Stimulated activated CD4-positive, alpha-beta T cell treated with anti-CD3 and anti-CD28 coated beads, Interleukin-15, amount 100 ng/mL, for 24 hours (primary cell): ENCODE measurements at places on chromosomes 4 and X.

DNA sequence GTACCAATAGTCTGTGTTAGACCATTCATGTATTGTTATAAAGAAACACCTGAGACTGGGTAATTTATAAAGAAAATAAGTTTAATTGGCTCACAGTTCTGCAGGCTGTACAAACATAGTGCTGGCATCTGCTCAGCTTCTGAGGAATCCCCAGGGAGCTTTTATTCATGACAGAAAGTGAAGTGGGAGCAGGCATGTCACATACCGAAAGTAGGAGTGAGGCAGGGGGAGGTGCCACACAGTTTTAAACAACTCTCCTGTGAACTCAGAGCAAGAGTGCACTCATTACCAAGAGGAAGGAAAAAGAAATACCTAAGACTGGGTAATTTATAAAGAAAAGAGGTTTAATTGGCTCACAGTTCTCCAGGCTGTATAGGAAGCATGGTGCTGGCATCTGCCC is 591.2 kb downstream of the PPP4R3C start:
- DNase-seq: no peak

DNA sequence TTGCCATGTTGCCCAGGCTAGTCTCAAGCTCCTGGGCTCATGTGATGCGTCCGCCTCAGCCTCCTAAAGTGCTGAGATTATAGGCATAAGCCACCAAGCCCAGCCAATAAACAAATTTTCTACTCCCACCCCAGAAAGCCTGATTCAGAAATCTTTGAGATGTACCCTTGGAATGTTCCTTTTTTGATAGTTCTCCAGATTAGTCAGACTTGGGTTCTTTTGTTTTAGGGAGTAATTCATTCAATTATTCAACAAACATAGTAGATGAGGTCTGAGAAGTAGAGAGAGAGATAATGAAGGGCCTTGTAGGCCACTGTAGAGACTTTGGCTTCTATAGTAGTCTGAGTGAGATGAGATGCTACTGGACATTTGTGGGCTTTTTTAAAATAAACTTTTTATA is 27.8 kb downstream of the RP2 start:
- DNase-seq: no peak

- DNase-seq: no peak
Measured at GRCh38 chr4:118981171-118981838, 92.7 kb downstream of the SYNPO2 start.

DNA sequence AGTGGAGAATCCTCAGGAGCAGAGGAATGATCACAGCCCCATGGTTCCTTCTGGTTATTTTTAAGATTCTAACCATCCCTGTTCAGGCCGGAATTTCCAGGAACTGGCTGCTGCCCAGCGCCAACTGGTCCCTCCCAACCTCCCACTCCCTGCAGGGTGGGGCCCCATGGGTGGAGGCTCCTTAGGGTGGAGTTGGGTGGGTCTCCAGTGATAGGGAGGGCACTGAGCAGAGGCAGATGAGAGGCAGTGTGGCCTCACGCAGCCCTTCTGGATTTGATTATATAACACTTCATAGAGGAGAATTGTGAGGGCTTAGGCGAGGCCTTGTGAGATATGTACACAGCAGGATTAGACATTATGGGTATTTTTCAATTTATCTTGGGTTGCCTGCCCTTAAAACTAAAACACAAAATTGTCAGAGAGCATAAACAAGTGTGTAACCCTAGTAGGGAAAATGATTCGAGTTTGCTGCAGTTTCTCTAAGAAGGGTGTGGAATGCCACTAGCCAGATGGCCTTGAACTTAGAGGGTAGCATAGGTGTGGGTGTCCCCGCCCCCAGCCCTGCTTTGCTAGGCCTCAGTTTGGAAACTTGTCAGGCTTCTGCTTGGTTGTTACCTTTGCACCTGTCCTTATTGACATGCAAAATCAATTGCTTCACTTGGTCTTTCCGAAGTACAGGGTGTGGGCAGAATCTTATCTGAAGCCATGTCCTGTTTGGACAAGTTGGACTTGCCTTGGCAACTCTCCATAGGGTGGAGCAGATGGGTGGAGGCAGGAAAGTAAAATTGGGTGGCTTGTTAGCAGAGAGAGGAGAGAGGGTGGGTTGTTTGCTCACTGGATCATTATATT is 9.4 kb downstream of the KLF3 start:
- no peak for DNase-seq

- no peak for DNase-seq
Measured at GRCh38 chr4:129929052-129929451, 833.1 kb downstream of the C4orf33 start.

- DNase-seq: no peak
Measured at GRCh38 chr4:71375494-71375893, 36.7 kb downstream of the SLC4A4 start.

- no peak for DNase-seq
Measured at GRCh38 chr4:88673886-88674285, 23.7 kb downstream of the NAP1L5 start.

DNA sequence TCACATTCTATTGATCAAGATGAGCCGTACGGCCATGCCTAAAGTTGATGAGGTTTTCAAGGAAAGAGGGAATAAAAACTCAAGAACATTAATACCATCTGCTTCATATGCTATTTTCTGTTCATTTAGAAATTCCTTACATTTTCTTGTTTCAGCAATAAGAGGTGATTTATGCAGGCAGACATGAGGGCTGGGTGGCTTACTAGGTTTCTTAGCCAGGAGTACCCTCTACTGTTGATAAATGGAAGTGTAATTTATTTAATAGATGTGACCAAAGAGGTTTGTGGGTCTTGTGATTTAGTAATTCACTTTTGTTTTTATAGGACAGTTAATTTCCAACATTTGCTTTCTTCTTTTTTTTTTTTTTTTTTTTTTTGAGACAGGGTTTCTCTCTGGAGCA is 6.4 kb upstream of the SMIM9 start:
- DNase-seq: no peak

DNA sequence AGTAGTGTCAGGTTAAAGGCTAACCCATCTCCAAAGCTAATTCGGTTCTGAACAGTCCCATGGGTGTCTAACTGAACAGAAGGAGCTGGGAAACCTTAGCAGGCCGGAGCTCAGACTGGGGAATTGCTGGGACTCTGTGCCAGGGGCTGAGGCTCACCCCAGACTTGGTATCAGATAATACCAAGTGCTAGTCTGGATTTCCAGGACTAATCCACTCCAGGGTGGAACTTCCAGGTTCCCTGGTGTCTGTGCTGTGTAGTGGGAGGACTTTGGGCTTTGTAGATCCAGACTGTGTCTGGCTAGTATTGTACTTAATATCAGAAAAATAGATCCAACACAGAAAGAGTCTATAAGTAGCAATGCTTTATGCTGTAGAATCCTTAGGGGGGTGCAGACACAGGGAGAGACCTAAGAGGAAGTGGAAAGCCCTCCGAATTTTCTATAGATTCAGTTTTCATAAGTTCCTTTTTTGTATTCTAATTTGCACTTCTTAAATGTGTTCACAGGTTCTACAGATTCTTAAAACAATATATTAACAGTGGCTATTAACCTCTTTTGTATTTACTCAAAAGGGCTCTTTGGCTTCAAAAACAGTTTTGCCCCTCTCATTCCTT is 4.1 kb downstream of the ZNF827 start:
- no peak for DNase-seq

DNA sequence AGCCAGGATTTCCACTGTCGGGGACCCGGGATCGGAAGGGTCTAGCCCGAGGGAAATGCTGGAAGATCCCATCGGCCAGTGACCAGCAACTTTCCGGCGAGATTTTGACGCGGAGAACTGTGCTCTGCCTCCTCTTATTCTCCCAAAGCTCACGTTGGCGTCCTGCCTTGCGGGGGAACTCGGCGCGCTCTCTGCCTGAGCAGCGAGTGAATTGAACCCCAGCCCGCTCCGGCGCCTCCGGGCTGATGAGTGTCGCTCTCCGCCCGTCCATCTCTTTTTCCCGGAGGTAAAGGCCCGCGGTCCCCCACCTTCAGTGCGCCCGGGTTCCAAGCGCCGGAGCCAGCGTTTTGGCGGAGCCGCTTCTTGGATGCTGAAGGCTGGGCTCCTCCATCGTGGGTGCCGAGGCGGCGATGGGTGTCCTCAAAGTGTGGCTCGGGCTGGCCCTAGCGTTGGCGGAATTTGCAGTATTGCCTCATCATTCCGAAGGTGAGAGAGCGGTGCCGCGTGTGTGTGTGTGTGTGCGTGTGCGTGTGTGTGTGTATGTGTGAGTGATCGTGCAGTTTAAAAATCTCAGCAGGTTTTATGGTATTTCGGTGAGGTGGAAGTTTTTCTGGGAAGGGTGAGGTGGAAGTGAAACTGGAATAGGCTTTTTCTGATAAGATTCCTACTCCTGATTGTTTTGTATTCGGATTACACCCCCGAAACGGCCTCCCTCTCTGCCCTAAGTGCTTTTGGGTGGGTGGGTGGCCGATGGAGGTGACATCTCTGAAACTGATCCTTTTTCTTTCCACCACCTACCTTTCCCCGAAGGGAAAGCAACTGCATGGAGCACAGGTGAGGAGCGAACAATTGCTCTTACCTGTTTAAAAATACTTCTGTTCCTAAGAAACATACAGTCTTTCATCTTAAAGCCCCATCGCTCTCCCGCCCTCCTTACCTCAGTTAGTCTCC is 752 bp downstream of the FRAS1 start:
- peak; percentile 60 for DNase-seq

- DNase-seq: no peak
Measured at GRCh38 chr4:53075162-53075785, 213.2 kb downstream of the RASL11B start.

- peak; percentile 71 for DNase-seq
Measured at GRCh38 chr4:139176302-139177048, 543 bp downstream of the ELF2 start.

- no peak for DNase-seq
Measured at GRCh38 chr4:1409491-1410425, 3.5 kb upstream of the NKX1-1 start.

DNA sequence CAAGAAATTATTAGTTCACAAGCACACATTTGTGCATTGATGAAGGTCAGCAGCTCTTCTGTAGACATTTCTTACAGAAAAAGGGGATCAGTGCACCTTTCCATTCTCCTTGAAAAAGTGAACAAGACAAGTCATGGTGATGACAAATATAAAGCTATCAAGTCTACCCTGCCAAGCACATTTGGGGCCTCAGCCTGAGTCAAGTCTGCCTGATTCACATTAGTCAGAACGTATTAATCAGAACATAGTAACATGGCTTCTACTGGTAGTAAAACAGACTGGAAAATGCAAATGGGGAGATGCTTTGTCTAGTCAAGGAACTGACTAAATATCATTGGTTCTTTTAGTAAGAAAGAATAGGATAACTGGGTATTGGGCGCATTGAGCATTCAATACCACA is 2305.1 kb downstream of the PCDH7 start:
- DNase-seq: no peak

- DNase-seq: no peak
Measured at GRCh38 chrX:24465532-24465865, 413 bp downstream of the PDK3 start.

GRCh38 chr4:121156822-121157769 is 7.0 kb downstream of the TNIP3 start:
- DNase-seq: peak; percentile 49

GRCh38 chr4:89305712-89306437 is 1.7 kb downstream of the GPRIN3 start:
- DNase-seq: peak; percentile 33

DNA sequence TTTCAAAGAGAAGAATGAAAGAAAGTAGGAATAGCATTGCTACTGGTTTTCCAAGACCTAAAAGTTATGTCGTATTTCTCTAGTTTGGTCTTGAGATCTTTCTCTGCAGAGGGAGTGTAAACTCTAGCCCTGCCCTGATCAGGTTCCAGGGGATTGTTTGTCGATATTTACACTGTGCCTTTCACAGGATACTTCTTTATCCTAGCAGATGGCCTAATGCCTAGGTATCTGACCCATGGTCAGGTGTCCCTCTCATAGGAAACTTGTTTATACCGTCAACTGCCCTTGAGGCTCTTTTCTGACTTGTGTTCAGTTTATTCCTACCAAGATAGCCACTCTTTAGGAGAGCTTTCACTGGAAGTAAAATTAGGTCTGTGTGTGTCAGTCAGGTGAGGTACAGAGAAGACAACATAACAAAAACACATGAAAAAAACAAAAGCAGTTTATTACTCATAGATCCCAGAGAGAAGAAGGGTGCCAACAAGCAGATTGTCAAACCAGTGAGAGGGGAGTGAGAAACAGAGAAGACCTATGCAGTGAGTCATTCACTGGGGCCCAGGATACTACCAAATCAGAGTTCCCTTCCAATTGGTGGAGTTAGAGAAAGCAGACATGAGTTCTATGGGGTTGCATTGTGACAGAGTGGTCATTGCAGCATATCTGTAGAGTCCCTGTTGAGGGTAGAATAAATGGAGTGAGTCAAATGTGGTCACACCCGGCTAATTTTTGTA is 40.6 kb upstream of the THOC2 start:
- DNase-seq: no peak

DNA sequence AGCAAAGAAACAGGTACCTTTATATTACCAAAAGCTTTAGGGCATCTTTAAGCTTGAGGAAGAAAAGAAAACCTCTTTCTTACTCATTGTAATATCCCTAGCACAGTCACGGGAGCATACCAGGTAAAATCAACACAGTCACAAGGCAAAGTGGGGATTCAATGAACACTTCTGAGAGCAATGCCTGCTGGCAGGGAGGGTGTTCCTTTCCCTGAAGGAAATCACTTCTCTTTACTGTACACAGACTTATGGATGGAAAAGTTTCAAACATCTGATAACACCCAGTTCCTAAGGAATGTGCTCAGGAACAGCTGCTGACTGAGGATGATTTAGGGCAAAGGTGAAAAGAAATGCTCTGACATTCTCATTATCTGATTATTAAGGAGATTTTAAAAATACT is 94.8 kb downstream of the MAML3 start:
- no peak for DNase-seq

DNA sequence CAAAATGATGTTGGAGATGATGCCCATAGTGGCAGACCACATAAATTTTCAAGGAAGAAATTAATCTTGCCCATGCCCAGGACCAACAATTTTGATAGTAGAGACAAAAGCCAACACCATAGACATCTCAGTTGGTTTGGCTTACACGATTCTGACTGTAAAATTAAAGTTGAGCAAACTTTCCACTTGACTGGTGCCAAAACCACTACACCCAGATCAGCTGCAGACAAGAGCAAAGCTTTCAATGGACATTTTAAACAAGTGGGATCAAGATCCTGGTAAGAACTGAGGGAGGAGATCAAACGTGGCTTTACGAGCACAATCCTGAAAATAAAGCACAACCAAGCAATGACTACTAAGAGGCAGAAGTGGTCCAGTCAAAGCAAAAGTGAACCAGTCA is 90.7 kb downstream of the PAPSS1 start:
- DNase-seq: no peak

GRCh38 chr4:87120010-87120409 is 100.4 kb downstream of the KLHL8 start:
- no peak for DNase-seq

DNA sequence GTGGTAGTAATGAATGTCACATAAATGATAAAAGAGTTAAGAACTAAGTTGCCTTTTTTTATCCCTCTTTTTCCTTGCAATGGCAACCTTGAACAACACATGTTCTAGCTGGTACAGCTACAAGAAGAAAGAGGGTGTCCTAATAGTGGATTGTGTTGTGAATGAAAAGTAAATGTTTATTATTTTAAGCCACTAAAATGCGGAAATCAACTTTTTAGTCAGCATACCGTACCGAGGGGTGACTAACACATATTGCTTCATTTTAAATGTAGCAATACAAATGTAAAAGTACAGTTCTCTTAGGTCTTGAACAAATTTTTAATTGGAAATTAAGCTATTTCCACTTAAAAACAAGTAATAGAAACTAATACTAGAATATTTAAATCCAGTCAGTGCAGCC is 17.7 kb upstream of the AP1AR start:
- no peak for DNase-seq

- no peak for DNase-seq
Measured at GRCh38 chr4:103634236-103634635, 85.5 kb downstream of the TACR3 start.

- DNase-seq: no peak
Measured at GRCh38 chr4:100805538-100805937, 287.7 kb upstream of the EMCN start.
